ENCODE measurements at places on chromosomes 1 and 21.

DNA sequence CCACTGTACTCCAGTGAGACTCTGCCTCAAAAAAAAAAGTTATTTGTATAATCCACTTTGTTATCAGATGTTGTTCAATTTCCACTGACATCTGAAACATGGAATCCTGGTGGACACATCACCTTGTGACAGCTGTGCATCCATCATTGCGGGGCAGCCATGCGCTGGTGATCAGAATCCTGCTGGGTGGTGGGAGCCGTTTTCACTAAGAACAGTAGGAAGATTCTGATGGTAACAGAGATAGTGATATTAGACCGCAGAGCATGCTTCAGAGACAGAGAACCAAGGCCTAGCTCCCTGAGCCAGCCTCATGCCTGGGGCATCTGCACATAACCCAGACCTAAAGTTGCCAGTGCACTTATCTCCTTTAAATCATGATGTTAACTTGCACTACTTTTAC, 3.1 kb upstream of the SPRR3 start:
- DNase-seq: no peak

GRCh38 chr1:81238129-81238528, 562.6 kb upstream of the ADGRL2 start:
- no peak for DNase-seq

DNA sequence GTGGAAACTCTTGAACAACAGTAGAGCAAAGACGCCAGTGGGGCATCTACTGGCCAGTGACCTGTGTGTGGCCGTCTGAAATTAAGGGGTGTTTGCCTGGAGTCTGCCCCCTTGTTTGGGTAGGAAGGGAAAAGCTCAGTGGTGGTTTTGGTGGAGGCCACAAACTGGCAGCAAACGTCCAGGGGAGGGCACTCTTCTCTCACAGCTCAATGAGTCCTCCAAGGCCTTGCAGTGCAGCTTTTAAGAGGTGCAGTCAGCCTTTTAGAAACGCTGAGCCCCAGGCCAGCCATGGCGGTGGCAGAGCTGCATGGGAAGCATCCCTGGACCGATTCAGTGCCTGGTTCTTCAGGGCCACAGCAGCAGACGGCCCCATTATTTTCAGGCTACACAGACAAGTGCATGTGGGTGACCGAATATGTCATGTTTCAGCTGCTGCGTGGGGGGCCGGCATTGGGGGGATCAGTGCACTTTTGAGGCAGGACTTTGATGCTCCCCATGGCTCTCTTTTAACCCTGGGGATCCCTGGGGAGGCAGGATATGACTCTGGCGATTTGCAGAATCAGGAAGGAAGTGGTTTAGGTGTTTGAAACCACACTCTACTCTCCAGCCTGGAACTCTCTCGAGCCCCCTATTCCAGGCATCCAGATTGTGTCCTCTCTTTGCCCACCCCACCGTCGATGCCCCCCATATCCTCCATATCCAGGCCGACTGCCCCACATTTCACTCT, 414.0 kb downstream of the PRDM2 start:
- DNase-seq: no peak

DNA sequence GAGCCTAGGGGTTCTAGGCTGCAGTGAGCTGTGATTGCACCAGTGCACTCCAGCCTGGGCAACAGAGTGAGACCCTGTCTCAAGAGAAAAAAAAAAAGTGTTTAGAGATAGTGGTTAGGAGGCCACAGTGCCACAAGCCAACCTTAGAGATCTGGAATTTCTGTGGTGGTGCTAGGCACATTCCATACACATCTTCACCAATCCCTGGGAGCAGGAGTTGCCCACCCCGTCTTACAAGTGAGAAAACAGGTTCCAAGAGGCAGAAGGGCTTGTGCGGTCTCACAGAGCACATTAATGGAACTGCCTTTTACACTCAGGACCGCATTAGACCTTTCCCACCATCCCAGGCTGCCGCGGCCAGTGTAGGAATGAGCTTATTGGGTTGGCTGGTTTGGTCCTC, 93.2 kb downstream of the EPHB2 start:
- no peak for DNase-seq

DNA sequence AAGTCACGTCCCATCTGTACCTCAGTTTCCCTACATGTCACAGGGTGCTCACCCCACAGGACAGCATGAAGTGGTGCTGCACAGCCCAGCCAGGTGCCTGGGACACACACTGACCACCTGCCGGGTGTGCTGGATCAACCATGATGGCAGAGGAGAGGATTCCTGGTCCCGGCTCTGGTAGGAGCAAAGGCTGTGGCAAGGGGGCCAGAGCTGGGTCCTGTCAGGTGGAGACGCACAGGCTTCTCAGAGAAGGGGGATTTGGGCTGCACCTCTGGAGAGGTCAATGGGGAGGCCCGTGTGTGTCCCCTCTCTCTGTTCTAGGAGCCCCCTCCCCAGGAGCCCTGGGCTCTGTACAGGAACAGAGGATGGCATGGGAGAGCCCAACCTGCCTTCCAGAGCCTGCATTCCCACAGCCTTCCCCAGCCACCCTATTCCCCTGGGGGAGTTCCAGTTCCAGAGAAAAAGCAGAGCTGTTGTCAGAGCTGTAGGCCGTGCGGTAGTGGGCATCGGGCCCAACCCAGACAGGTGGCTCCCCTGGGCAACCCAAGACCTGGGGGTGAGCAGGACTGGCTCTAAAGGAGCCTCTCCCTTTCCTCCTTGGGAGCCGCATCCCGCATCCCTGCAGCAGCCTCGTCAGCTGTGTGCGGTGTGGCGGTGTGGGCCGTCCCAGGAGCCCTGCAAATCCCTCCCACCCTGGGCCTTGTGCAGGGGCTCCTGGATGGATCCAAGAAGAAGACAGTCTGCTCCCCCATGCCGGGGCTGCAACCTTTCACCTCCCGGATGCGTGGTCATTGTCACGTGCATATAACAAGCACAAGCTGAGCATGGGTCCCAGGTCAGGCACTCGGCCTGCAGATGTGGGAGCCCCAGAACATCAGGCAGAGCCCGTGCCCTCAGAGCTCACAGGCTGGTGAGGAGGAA, 2.9 kb upstream of the TFF3 start:
- no peak for DNase-seq

DNA sequence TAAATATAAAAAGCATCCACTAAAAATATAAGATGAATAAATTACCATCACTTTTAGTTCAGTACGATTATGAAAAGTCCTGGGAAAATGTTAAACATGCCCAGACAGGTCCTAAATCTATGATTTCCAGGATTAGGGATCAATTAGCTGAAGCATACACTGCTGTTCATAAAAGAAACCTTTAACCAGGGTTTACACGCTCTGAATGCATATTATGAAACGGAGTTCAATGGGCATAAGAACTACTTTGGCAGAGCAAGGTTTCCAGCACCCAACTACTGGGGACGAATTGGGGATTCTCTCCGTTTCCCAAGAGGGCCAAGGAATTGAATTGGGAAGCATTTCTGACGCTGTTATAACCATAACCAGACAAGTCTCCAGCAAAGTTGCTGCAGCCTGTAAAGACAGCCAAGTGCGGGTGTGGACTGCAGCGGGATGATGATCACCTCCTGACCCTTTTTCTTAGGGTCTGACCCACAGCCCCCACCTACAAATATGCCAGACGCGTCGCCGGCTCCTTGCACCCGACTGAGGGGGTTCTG, 1.6 kb downstream of the SLC30A1 start:
- DNase-seq: no peak

DNA sequence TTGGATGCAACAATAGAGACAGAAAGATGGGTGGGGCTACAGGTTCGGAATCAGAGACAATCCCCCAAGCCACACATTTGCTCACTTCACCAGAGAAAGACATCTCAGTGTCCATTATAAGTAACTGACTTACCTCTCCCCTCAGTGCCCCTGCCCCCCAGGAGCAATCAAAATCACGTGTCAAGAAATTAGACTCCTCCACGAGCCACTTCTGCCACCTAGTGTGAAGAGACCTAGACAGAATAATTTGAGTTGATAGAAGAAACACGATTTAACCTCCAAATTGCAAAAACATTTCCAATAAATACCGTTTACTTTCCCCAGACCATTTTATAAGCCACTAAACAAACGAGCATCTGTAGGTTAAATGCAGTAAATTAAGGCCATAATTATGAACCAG, 123.2 kb downstream of the SLC30A10 start:
- no peak for DNase-seq

- no peak for DNase-seq
These were observed 22.3 kb downstream of the SLC9A1 start for GRCh38 chr1:27132624-27133023.

DNA sequence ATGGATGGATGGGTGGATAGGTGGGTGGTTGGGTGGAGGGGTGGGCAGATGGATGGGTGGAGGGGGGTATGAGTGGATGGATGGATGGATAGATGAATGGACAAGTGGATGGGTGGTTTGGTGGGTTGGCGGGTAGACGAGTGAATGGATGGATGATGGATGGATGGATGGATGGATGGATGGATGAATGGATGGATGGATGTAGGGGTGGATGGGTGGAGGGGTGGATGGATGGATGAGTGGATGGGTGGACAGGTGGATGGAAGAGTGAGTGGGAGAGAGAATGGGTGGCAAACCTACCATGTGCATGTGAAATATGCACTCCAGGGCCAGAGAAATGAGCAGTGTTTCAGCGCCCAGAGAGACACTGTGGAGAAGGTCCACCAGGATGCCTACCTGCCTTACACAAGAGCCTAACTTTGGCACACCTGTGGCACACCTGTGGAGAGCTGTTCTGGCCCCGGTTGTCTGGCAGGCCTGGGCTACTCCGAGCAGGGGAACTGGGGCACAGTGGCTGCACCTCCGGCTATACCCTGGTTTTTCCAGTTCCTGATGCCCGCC, 12.8 kb downstream of the EPHA2 start:
- DNase-seq: no peak

- DNase-seq: no peak
These were observed 10.1 kb upstream of the TMEM52 start for GRCh38 chr1:1929102-1929638.
